DMS79 treated with DMSO at 0.1 percent for 48 hours (cell line): ENCODE measurements at places on chromosomes 7 and 10.

- DNase-seq, result no peak
These were observed 183.0 kb upstream of the PITRM1 start for GRCh38 chr10:3355536-3355935.

DNA sequence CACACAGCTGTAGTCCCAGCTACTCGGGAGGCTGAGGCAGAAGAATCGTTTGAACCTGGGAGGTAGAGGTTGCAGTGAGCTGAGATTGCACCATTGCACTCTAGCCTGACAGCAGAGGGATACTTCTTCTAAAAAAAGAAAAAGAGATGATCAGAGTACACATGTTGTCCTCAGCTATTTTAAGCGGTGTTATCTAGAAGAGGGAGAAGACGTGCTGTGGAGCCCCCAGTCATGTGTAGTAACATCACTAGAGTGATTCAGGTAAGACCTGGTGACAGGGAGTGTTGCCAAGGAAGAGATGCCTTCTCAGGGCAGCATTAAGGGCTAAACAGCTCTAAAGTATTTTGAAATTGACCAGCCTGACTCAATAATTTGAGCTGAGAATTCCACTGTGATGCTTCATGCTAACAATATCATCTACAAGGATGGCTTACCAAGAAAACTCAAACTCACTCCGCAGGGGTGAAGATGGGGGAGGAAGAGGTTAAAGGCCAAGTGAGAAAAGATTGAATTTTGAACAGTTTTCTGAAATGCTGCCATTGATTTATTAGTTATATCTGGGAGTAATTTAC lies 97.4 kb downstream of the KLF6 start:
- no peak for DNase-seq

DNA sequence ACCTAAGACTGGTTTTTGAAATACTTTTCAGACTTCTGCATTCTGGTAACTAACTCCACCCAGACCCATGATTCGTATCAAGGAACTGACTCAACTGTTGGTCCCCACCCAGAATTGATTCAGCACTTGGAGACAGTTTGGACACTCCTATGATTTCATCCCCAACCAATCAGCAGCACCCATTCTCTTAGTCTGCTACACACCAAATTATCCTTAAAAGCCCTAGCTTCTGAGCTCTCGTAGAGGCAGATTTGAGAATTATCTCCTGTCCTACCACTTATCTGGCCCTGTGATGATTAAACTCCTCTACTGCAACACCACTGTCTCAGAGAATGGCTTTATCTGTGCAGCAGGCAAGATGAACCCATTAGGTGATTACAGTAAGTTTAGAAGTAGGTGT lies 7.7 kb upstream of the GSTO1 start:
- DNase-seq, result no peak

GRCh38 chr7:157460721-157461120 lies 123.9 kb downstream of the DNAJB6 start:
- no peak for DNase-seq

DNA sequence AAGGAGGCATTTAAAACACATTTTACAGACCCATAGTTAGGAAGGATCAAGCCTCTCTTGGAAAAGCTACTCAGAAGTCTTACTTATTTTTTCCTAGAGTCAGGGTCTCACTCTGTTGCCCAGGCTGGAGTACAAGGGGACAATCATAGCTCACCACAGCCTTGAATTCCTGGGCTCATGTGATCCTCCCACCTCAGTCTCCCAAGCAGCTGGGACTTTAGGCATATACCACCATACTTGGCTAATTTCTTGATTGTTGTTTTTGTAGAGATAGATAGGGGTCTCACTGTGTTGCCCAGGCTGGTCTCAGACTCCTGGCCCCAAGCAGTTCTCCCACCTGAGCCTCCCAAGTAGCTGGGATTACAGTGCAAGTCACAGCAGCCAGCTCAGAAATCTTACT lies 354.7 kb upstream of the GALNT17 start:
- DNase-seq, result no peak

DNA sequence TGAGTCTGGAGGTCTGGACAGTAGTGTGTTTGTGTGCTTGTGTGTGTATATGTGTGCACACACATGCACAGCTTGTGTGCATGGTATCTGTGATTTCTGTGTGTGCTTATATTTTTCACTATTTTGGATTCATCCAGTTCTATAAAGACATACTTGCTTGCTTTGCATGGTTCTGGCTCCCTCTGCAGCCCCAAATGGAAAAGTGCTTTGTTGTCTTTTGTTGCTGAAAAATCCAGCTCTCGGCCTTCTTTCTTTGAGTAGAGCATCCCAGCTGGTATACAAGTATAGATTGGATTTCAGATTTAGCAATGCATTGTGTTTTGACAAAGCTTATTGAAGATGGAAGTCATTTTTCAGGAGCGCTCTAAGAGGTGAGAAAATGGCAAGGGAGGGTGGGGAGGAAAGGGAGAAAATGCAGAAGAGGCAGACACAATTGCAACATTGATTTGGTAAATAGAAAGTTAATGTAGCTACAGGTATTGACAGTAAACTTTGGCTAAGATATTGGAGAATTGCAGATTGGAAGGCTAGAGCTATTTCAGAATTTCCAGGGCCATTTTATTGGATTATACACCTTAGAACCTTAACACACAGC lies 333.9 kb downstream of the AUTS2 start:
- DNase-seq, result peak; percentile 52

GRCh38 chr7:2071133-2071832 lies 161.5 kb downstream of the MAD1L1 start:
- DNase-seq, result no peak

GRCh38 chr7:102291056-102291915 lies 4.6 kb downstream of the SH2B2 start:
- no peak for DNase-seq

DNA sequence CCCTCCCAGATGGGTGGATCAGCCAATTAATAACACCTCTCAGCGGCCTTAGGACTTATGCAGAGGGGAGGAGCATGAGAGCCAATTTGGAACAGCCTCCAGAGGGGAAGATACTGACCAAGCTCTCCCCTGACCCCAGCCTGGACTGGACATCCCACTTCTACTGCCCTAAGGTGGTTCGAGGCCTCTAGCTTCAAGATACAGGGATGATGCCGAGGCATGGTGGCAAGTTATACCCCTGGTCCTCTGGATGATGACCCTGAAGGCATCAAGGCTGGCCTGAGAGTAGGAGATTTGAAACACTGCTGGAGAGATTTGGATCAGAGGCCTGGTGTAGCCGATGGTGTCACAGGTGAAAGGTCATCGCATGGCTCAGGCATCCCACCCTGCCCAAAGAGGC lies 3.2 kb downstream of the CDH23 start:
- DNase-seq, result no peak
